ENCODE measurements at places on chromosomes 12 and 14.

- no peak for DNase-seq
- no peak overlapping the region for H3K27ac ChIP-seq
- H3K36me3 ChIP-seq: no peaks in the 10 kb centered on the region
- H3K4me3 ChIP-seq: no peak overlapping the region
- H3K27me3 ChIP-seq: peaks cover 50% of the 10 kb centered on the region
These were observed 1.1 kb downstream of the CCDC184 start for GRCh38 chr12:48184549-48184922.

GRCh38 chr14:77084985-77085384 is 13.1 kb upstream of the CIPC start:
- no peak overlapping the region for H3K4me3 ChIP-seq
- H3K4me1 ChIP-seq: no peaks in the 10 kb centered on the region
- H3K27me3 ChIP-seq: no peaks in the 10 kb centered on the region
- no peak overlapping the region for H3K27ac ChIP-seq
- DNase-seq: no peak
- no peaks in the 10 kb centered on the region for H3K36me3 ChIP-seq

GRCh38 chr12:69064734-69065443 is 131.9 kb upstream of the CPM start:
- no peak overlapping the region for H3K27ac ChIP-seq
- H3K4me3 ChIP-seq: no peak overlapping the region
- H3K27me3 ChIP-seq: no peaks in the 10 kb centered on the region
- no peak for DNase-seq
- H3K4me1 ChIP-seq: no peaks in the 10 kb centered on the region
- H3K36me3 ChIP-seq: no peaks in the 10 kb centered on the region

DNA sequence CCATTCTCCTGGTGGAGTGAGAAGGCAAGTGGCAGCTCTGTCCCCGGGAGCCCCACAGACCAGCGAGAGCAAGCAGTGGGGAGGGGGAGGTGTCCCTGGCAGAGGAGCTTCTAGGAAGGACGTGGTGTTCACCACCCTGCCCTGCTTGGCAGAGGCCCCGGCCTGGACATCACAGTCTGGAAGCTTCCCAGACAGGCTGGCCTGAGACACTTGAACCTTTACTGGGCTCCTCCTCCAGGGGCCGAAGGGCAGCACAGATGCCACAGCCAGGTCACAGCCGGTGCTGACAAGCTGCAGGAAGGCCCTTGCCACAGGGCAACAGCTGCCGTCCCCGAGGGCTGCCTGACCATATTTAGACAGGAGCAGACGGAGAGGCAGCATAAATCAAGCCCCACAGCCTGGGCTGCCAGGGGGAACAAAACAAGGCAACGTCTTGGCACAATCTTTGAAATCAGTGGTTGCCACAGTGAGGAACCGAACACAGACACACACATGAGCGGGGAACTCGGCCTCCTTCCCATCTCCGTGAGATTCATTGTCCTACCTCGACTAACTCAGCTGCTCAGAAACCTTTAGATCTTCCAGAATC is 28.5 kb downstream of the PRIMA1 start:
- peak overlapping the region; percentile 26 for H3K27ac ChIP-seq
- no peak overlapping the region for H3K4me3 ChIP-seq
- DNase-seq: peak; percentile 92
- H3K27me3 ChIP-seq: no peaks in the 10 kb centered on the region

GRCh38 chr12:119740830-119741229 is 72.9 kb downstream of the PRKAB1 start:
- H3K4me1 ChIP-seq: no peaks in the 10 kb centered on the region
- H3K36me3 ChIP-seq: peaks cover 2% of the 10 kb centered on the region
- H3K4me3 ChIP-seq: no peak overlapping the region
- DNase-seq: no peak

GRCh38 chr14:76884853-76885276 is 58.7 kb downstream of the LRRC74A start:
- H3K4me3 ChIP-seq: no peak overlapping the region
- peaks cover 13% of the 10 kb centered on the region for H3K4me1 ChIP-seq
- H3K27me3 ChIP-seq: no peaks in the 10 kb centered on the region

DNA sequence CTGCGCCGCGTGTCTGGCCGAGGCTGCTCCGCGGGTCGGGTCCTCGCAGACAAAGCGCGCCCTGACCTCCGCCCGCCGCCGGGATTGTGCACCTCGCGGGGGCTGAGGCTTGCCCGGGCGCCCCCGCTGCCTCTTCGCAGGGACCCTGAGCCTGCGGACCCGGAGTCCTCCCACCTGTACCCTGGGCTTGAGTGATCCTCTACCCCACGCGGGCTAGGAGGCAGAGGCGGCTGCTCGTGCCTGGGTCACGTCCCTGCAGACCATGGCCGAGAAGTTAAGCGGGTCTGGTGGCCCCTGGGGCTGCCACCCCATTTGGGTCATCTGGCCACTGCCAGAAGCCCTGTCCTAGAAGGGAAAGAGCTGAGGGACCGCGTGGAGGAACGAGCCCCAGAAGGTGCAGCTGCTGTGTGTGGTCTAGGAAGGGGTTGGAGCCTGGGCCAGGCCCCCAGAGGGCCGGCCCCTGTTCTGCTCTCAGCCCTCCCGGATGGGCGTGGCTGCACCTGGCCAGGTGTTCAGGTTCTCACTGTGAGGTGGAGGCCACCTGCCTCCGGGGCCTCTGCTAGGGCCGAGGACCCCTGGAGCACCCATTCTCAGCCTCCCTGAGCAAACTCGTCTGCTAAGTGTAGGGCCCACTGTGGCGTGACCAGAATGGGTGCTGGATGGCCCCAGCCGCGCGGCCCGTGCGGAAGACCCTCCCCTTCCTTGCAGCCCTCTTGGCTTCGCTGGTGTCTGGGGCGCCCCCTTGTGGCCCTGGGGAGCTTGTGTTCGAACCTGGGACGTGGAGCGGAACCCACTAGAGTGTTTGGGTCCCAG is 49.6 kb downstream of the LRCOL1 start:
- H3K27me3 ChIP-seq: no peaks in the 10 kb centered on the region
- H3K27ac ChIP-seq: no peak overlapping the region
- H3K4me3 ChIP-seq: peak overlapping the region; percentile 89
- peaks cover 18% of the 10 kb centered on the region for H3K36me3 ChIP-seq
- peaks cover 41% of the 10 kb centered on the region for H3K4me1 ChIP-seq

GRCh38 chr14:31395572-31396205 is 24.7 kb downstream of the HEATR5A start:
- no peak overlapping the region for H3K27ac ChIP-seq
- DNase-seq: no peak
- H3K27me3 ChIP-seq: no peaks in the 10 kb centered on the region
- no peak overlapping the region for H3K4me3 ChIP-seq
- H3K4me1 ChIP-seq: no peaks in the 10 kb centered on the region

DNA sequence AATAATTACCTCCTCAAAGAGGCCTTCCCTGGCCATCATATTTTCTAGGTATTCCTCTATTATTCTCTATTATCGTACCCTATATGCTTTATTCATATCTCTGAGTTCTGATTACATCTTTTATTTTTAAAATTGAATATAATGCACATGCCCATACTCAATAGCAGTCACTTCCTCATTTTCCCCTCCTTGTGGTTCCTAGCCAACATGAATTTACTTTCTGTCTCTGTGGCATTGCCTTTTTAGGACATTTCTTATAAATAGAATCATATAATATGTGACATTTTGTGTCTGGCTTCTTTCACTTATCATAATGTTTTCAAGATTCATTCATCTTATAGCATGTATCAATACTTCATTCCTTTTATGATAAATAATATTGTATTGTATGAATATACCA is 74.4 kb upstream of the TRHDE start:
- H3K27me3 ChIP-seq: no peaks in the 10 kb centered on the region
- H3K27ac ChIP-seq: no peak overlapping the region

GRCh38 chr12:64824500-64825142 is at the start of gene TBC1D30:
Gene TBC1D30 (plus strand): TSS chr12:64824647. CDS start chr12:64824880, 233 bp downstream.
- no peaks in the 10 kb centered on the region for H3K36me3 ChIP-seq
- peaks cover 3% of the 10 kb centered on the region for H3K4me1 ChIP-seq
- H3K27ac ChIP-seq: no peak within 1 kb of the TSS
- H3K4me3 ChIP-seq: no peak within 1 kb of the TSS

GRCh38 chr12:12506496-12506890 is 56.2 kb downstream of the DUSP16 start:
- no peaks in the 10 kb centered on the region for H3K36me3 ChIP-seq
- no peaks in the 10 kb centered on the region for H3K4me1 ChIP-seq
- no peak overlapping the region for H3K27ac ChIP-seq
- DNase-seq: no peak

GRCh38 chr12:91628656-91629055 is 446.0 kb upstream of the DCN start:
- no peak overlapping the region for H3K27ac ChIP-seq
- H3K27me3 ChIP-seq: no peaks in the 10 kb centered on the region
- no peaks in the 10 kb centered on the region for H3K36me3 ChIP-seq
- H3K4me3 ChIP-seq: no peak overlapping the region

DNA sequence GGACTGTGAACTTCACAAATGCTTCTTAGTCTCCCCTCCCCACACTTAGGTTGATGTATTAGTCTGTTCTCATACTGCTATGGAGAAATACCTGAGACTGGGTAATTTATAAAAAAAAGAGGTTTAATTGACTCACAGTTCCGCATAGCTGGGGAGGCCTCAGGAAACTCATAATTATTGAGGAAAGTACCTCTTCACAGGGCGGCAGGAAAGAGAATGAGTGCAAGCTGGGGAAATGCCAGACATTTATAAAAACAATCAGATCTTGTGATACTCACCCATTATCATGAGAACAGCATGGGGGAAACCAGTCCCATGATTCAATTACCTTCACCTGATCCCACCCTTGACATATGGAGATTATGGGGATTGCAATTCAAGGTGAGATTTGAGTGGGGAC is 178.8 kb downstream of the SLC38A4 start:
- H3K27me3 ChIP-seq: no peaks in the 10 kb centered on the region
- no peaks in the 10 kb centered on the region for H3K4me1 ChIP-seq
- no peak overlapping the region for H3K4me3 ChIP-seq
- no peak for DNase-seq

DNA sequence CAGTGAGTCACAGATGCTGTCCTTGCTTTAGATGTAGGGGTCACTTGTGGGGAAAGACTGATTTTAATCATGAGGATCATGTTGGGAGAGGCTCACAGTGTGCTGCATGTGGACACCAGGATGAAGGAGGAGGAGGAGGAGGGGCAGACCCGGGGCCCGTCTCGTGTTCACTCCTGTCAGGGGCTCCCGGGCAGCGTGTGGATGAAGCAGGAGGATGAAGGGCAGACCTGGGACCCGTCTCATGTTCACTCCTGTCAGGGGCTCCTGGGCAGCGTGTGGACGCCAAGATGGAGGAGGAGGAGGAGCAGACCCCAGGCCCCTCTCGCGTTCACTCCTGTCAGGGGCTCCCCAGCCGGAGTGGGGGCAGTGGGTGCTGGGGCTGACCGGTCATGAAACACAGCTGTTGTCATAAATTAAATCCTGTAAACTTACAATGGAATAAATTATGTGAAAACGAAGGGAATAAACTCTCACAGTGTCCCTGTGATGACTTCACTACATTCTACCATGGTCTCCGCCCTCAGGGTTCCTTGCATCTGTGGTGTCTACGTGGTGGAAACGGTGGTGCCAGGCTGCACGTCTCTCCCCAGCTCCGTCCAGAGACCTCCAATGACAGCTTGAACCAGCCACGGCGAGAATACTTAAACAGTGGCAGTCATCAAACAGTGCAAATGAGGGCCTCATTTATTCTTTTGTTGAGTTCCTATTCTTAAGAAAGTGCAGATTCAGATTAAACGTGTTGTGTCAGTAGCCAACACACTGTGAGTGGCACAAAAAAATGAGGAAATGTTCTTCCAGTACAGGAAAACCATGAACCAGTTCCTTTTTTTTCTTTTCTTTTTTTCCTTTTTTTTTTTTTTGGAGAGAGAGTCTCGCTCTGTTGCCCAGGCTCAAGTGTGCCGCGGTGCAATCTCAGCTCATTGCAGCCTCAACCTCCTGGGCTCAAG is 37.7 kb upstream of the SFSWAP start:
- peaks cover 2% of the 10 kb centered on the region for H3K4me1 ChIP-seq
- H3K36me3 ChIP-seq: no peaks in the 10 kb centered on the region
- no peak overlapping the region for H3K27ac ChIP-seq
- DNase-seq: peak; percentile 15
- no peak overlapping the region for H3K4me3 ChIP-seq
- H3K27me3 ChIP-seq: no peaks in the 10 kb centered on the region

GRCh38 chr12:99768758-99769157 is 121.2 kb downstream of the GARIN6 start:
- H3K27me3 ChIP-seq: no peaks in the 10 kb centered on the region
- peaks cover 3% of the 10 kb centered on the region for H3K4me1 ChIP-seq
- DNase-seq: no peak
- H3K36me3 ChIP-seq: no peaks in the 10 kb centered on the region
- no peak overlapping the region for H3K4me3 ChIP-seq

GRCh38 chr12:104526751-104527150 is 70.0 kb downstream of the CHST11 start:
- no peak overlapping the region for H3K4me3 ChIP-seq
- peaks cover 23% of the 10 kb centered on the region for H3K4me1 ChIP-seq

DNA sequence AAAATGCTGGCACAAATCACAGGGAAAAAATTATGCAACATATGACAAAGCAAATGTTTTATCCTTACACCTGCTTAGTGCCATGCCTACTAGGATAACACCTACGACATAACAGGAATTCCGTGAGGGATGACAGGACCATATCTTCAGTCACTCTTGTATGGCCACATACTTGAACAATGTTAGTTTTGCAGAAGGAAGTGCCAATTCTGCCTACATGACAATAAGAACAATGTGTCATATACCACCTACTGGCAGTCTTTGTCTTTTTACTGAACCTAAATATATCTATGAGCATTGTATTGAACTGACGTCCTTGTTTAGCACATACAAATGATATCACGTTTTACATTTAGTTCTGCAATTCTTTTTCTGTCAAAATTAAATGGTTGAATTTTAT is 234.0 kb downstream of the ADAMTS20 start:
- DNase-seq: no peak
- no peak overlapping the region for H3K27ac ChIP-seq
- H3K36me3 ChIP-seq: no peaks in the 10 kb centered on the region
- no peak overlapping the region for H3K4me3 ChIP-seq
- no peaks in the 10 kb centered on the region for H3K27me3 ChIP-seq
- no peaks in the 10 kb centered on the region for H3K4me1 ChIP-seq

DNA sequence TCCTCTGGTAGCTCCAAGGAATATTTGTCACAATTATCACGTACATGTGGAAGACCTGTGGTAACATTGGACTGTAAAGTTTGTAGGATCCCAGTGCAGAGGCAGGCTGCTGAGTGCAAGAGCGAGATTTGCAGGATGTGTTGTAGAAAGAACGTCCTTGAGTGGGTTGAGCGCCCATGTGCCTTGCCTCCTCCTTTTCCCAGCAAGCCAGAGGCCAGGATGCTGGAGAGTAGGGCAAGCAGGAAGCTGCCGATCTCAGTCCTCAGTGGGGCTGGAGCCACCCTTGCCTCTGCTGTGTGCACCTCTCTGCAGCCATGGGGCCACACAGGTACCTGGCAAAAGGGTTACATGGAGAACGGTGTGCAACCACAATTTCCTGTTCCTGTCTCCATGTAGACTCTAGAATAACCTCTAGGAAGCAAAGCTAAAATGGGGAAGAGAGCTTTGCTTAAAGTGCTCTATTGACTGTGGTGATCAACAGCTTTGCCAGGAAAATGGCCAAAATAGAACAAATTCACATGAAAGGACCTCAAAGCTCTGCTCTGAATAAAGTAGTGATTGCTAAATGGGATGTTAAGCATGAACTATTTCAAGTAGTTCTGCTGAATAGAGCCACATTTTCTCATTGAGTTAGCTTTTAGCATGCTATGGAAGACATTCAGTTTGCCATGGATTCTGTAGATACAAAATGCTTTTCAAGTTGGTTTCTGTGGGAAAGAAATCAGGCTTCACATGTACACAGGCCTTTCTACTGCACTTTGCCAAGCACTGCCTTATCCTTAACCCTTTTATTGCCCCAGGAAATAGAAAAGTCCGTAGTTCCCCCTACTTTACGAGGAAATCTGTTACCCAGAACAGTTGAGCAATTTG is 37.4 kb downstream of the ANKRD9 start:
- DNase-seq: no peak
- H3K4me3 ChIP-seq: no peak overlapping the region
- peaks cover 7% of the 10 kb centered on the region for H3K36me3 ChIP-seq
